ENCODE measurements at places on chromosomes 11 and 22. TPM values are rescaled to one million over a fixed set of nuclear protein-coding genes. Genes with fewer than 3 reads are reported as not detected.

TMPRSS13 gene
- polyA plus RNA-seq = 0.35 TPM

MS4A10 gene
- not detected for polyA plus RNA-seq

LDLRAD3 gene
- polyA plus RNA-seq = not detected

OR8A1 gene
- polyA plus RNA-seq = not detected

SAA4 gene
- polyA plus RNA-seq = not detected

OR51B5 gene
- polyA plus RNA-seq = not detected

OR52I1 gene
- polyA plus RNA-seq = not detected

DMC1 gene
- polyA plus RNA-seq = not detected

CTR9 gene
- 49.3 TPM for polyA plus RNA-seq

TMEM86A gene
- 0.56 TPM for polyA plus RNA-seq

ST3GAL4 gene
- 3.6 TPM for polyA plus RNA-seq

OR2AG2 gene
- polyA plus RNA-seq = not detected
